Effector CD4-positive, alpha-beta T cell (primary cell): ENCODE measurements at places on chromosomes 6 and 20.

DNA sequence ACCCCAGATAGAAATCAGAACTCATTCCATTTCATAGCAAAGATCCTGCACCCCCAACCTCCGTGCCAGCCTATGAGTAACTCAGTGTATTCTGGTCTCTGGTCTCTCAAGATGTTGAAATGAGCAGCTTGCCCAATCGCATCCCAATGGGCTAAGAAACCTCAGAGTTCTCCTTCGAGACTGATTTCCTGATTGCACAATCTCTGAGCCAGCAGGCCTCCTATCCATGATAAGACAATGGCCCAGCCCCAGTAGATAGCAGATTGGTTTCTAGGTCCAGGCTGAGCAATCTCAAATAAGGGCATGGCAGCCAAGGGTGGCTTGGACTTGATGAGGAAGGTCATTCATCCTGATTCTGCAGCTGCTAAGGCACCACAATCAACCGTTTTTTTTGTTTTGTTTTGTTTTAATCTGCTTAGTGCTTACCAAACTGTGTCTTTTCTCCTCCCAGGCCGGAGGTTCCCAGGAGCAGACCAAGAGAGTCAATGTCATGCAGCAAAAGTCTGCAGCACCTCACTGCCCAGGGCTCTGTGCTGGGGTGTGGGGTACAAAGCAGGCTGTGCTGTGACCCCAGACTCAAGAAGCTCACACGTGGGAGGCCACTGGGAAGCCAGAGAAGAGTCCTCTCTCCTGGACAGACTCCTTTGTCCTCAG is 125.1 kb upstream of the NXT1 start:
- DNase-seq: no peak

DNA sequence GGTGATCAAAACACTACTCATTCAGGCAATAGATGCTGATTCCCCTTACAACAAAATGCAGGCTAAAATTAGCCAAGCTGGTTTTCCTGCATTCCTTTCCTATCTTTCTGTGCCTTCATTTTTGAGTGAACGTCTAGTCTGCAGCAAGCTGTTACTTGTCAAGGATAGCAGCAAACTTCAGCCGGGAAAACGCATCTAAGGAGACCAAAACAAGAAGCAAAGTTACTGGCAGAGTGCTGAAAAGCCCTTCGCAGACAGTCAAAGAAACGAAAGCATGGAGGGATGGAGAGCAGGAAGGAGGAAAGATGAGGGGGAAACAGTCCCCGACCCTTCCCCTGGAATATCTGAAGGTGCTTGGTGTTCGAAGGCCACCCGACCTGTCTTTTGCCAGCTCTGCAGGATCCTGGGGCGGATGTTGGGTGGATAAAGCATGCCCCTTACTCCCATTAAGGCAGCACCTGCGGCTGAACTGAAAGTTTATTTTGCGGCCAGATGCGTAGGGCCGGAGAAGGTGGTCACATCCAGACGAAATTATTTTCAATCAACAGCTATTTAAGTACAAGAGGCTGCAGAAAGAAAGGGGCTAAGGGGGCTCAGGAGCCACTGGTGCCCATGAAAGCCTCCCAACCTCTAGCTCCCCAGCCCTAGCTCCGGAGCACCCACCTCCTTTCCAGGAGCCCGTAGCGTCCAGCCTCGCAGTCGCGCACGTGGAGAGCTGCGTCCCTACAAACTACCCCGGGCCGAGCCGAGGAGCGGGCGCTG is 538 bp downstream of the FERMT1 start:
- no peak for DNase-seq

- DNase-seq: no peak
These were observed 128.3 kb upstream of the CARMIL1 start for GRCh38 chr6:25150863-25151262.

- no peak for DNase-seq
These were observed 250.4 kb downstream of the FOXA2 start for GRCh38 chr20:22333885-22334545.

GRCh38 chr6:96626759-96627364 is 63.9 kb downstream of the FHL5 start:
- no peak for DNase-seq

GRCh38 chr20:8414586-8415274 is 282.7 kb downstream of the PLCB1 start:
- no peak for DNase-seq

DNA sequence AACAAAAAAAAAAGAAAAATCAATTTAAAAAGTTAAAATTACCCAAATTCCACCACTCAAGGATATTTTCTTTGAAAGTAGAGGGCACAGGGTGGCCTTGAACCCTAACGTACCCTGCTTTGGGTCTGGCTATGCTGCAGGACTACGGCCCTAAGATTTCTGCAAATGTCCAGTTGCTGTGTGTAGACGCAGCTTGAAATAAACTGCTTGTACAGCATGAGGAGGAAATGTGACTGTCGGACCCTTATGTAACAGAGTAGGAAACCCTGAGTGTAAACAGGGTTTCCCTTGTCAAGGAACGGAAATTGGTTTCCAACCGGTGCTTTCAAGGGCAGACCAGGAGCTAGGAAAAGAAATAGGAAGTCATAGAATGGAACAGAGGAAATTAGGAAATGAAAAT is 60.7 kb upstream of the SHLD1 start:
- no peak for DNase-seq

DNA sequence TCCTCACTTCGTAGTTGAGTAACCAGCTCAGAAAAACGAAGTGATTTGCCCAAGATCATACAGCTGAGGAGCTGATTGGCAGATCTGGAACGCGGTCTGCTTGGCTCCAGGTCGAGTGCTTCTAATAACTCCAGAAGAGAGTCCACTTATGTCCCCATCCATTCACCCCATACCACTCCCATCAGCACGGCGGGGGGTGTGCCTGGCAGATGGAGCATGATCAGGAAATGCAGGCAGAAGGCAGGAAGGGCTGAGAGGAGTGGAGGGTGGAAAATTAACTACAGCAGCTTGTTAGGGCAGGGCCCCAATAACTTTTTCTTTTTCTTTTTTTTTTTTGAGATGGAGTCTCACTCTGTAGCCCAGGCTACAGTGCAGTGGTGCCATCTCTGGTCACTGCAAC is 15.0 kb downstream of the FITM2 start:
- no peak for DNase-seq

DNA sequence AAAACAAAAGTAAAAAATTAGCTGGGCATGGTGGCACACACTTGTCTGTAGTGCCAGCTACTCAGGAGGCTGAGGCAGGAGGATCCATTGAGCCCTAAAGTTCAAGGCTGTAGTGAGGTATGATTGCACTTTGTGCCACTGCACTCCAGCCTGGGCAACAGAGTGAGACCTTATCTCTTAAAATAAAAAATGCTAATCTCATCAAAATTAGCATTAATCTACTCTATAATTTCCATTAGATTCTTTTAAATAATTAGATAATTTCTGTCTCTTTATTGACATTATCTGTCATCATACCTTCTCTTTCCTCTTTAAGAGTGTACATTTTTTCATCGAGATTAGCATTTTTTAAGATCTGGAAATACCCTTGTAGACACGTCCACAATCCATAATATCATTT is 48.0 kb downstream of the PHACTR3 start:
- DNase-seq: no peak

- DNase-seq: no peak
These were observed 102.7 kb downstream of the KCNQ5 start for GRCh38 chr6:72724545-72724944.

DNA sequence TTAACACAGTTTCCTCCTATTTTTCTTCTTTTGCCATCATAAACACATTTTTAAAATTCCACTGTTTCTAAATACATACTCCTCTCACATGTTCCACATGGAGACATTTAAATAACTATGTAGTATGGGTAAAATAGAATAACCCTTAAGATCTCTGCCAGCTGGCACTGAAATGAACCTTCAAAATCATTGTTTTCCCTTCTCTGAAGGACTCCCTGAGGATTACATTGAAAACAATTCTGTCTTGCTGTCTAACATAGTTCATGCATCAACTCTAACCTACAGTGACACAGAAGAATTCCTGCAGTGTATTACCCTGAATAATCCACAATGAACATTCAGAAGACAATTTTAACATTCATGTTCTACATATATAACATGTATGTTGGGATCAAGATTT is 1361.8 kb upstream of the CITED2 start:
- DNase-seq: no peak

- DNase-seq: no peak
These were observed 5.6 kb upstream of the SYNE1 start for GRCh38 chr6:152642578-152643375.

DNA sequence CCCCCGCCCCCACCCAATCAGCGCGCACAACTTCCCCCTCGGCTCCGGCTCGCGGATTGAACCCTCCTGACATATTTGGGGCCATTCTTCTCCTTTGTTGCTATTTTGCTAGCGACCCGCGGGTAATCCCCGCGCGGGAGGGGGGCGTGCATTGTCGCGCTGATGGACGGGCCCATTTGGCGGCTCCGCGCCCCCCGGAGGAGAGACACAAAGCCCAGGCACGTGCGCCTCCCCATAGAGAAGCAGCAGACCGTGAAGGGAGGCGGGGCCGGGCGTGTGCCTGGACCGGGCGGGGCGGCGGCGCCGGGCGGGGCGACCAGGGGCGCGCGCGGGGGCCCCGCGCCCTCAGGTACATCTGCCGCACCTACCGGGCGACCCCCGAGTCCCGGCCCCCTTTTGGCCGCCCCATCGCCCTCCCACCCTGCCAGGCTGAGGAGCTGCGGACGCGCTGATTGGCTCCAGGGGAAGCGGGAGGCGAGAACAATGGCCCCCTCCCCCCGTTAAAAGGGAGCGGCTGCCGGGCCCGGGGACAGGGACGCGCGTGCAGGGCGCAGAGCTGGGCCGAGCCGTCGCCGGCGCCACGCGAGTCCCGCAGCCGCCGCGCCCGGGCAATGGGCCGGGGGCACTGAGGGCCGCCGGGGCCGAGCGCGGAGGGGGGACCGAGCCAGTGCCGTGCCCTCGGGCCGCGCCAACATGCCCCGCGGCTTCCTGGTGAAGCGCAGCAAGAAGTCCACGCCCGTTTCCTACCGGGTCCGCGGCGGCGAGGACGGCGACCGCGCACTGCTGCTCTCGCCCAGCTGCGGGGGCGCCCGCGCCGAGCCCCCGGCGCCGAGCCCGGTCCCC is at the start of gene INSM1:
INSM1 (plus strand) TSS at position 530 of the 843 bp plus-strand sequence; CDS start at position 694, 164 bp downstream.
- no peak for DNase-seq

GRCh38 chr20:24118034-24118433 is 129.5 kb upstream of the GGTLC1 start:
- DNase-seq: no peak

- DNase-seq: no peak
These were observed 111.8 kb downstream of the EDN3 start for GRCh38 chr20:59412181-59412580.

DNA sequence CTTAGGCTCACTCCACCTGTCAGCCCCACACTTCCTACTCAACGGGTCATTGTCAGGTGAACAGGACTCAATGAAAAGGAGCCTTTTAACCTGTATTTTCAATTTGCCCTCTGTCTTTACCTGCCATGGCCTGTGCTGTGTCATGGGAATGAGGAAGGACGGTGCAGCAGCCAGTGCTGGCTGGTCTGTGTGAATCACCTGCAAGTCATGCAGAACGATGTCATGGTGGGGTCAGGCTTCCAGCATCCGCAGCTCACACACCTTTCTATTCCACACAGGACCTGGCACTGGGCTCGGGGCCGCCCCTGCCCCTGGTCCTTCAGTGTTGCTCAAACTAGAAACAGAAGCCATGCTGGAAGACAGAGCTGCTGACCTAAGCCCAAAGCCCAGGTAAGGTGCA is 188.7 kb upstream of the GMDS start:
- DNase-seq: no peak

DNA sequence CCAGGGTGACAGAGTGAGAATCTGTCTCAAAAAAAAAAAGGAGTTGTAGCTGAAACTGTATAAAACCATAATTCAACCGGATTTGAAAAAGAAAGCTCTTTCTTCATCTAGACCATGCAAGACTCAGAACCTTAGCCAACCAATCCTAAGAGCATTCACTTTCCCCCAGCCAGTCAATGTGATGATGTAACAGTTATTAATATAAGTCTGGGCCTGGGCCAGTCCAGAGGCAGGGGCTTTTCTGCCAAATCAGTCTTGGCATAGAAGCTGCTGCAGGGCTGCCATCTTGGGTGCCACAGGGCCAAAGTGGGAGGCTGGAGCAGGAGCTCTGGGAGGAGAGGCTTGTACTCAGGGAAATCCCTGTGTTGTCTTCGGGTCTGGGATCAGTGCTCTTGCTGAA is 288.4 kb downstream of the CLIC5 start:
- DNase-seq: no peak

- no peak for DNase-seq
These were observed 18.1 kb downstream of the FAM184A start for GRCh38 chr6:119060255-119060907.

DNA sequence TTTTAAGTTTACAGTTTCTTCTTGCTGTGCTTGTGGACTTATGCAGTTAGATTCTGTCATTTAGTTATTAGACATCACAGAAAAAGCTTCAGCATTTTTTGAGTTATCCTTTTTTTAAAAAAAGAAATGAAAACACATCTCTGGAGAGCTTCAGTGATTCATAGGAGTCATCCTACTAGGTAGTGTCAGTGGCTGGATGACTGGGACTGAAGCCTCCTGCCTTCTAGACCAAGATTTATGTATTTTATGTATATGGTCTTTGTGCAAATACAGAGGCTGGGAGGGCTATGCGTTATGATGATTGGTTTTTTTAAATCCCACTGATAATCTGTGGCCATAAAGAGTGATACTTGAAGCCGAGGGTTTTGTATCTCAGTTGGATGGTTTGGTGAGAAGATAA is 125.9 kb upstream of the JAG1 start:
- DNase-seq: no peak

DNA sequence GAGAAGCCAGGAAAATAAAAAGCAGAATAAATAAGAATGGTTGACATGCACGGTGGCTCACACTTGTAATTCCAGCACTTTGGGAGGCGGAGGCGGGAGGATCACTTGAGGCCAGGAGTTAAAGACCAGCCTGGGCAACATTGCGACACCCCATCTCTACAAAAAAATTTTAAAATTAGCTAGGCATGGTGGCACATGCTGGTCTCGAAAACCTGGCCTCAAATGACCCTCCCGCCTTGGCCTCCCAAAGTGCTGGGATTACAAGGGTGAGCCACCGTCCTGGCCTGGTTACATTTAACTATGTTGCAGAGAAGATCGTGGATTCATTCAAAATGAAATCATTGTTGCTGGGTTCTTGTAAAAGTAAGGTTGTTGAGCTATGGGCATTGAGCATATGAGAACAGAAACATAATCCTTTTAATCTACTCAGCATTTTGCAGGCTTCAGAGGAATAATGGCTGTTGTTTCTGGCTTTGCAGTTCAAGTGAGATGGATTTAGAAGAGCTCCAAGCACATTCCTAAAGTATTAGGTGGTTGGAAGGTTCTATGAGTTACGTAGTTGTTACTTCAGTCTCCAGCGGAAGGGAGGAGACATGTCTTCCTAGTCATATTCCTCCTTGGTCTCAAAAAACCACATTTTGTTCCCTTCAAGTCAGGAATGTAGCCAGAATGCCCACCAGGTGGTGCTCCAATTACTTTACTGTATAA is 45.6 kb upstream of the RAB23 start:
- peak; percentile 19 for DNase-seq

DNA sequence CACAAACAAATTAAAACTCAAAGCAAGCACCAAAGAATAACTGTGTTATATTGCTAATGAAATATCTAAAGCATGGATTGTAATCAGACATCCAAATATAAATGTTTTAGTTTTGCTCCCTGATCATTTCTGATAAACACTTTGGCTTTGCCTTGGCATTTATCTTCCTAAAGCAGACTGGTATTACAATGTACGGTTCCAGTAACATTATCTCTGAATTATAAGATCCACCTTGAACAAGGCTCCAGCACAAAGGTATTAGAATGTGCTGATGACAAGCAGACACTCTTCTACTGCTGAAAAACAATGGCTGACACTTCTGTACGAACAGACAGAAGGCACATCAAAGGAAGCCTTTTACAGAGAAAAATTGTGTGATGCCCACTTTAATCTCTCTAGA is 74.6 kb downstream of the INSM1 start:
- no peak for DNase-seq

GRCh38 chr6:28632326-28632851 is 106.7 kb downstream of the GPX5 start:
- no peak for DNase-seq
